Panc1 (cell line): ENCODE measurements at places on chromosomes 7 and 10.

- DNase-seq = no peak
These were observed 58.4 kb downstream of the ZNF22 start for GRCh38 chr10:45058992-45059561.

GRCh38 chr10:132810141-132810806 lies 24.3 kb upstream of the NKX6-2 start:
- DNase-seq = no peak

- no peak for DNase-seq
These were observed 23.7 kb downstream of the GBF1 start for GRCh38 chr10:102269017-102269416.

DNA sequence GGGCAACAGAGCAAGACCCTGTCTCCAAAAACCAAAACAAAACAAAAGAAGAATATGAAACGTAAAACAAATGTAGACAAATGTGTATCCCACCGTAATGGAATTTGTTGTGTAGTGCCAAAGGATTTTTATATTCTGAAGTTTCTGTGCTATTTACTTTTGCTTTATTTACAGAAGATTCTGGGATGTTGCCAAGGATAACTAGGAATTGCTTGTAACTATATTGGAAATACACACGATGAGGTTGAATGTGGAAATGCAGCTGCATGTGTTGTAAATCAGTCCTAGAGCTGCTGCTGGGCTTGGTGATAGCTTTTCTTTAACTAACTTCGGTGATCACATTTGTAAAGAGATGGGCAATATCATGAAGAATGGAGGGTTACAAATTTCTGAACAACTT lies 39.5 kb downstream of the GALNT17 start:
- DNase-seq = no peak

DNA sequence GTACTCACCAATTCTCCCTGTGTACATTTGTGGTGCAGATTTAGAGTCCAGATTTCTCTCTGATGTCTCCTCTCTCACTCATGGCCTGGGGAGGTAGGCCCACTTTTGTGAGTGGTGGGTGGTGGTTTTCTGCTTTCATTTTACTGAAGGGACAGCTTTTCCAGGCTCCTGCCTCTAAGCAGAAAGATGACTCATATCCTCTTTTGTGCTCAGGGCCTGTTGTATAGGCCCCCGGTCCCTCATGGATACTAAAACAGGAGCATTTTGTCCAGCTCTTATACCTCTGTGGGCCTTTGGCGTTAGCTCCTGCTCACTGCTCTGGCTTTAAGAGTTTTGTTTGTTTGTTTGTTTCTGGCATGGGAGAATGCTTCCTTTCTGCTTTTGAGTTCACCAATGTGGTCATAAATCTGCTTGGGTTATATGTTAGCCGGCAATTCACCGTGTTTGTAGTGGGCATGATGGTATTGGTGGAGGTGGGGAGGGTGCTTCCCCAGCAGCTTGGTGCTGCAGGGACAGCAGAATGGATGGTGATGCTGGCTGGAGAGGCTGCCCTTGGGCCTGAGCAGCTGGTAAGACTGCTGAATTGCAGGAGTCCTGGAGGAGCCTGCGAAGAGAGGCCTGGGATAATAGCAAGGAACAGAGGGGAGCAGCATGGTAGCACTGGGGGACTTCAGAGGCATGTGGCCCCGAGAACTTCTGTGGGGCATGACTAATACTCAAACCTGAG lies 468.7 kb downstream of the RPS24 start:
- DNase-seq = no peak

DNA sequence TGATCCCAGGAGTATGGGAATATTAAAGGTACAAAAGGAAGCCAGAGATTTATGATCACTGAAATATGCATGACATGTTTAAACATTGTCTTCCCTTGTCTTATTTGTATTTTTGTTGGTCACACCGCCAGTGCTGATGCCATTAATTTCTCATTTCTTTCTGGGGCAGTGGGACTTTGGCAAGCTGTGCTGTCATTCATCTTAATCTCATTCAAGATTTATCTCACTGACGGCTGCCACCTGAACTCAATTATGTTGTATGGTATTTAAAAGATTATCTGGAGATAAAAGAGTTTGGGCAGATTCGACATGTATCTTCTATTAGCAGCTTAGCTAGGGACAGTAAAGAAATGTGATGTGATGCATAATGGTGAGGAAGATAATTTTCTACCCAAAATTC lies 284.9 kb upstream of the PLXDC2 start:
- DNase-seq = no peak
